ENCODE measurements at places on chromosomes 4 and X.

GRCh38 chr4:96093563-96093962, 253.7 kb downstream of the PDHA2 start:
- DNase-seq: no peak

DNA sequence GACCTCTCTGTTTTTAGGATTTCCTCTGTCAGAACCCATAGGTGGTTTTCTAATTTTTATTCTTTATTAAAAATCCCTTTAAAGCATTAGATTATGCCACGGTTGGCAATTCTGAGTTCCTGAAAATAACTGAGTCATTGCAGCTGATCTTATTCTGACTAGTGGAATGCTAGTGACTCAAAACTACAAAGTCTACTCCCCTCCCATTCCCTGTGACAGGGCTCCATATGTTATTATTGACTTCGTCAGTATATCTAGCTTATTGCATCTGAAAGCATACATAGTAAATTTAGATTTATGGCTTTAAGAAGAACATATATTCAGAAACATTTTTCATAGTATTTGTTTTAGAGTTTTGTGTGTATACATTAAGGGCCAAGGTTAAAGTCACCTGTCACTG, 38.5 kb downstream of the HERC3 start:
- DNase-seq: no peak

- DNase-seq: no peak
These were observed 2412.8 kb downstream of the ARAP2 start for GRCh38 chr4:33831442-33832066.

DNA sequence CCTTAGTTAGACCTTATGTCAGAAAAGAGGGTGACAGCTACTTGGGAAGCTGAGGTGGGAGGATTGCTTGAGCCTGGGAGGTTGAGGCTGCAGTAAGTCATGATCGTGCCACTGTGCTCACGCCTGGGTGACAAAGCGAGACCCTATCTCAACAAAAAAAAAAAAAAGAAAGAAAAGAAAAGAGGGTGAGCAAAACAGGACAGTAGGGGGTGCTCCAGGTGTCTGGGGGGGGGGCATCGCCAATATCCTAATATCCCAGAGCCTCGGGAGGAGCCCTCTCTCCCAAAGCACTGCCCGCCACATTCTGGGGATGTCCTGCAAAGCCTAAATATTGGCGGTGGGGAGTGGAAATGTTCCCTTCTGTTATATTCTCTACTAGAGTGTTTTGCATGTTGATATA, 120.9 kb upstream of the TBL1X start:
- DNase-seq: no peak

DNA sequence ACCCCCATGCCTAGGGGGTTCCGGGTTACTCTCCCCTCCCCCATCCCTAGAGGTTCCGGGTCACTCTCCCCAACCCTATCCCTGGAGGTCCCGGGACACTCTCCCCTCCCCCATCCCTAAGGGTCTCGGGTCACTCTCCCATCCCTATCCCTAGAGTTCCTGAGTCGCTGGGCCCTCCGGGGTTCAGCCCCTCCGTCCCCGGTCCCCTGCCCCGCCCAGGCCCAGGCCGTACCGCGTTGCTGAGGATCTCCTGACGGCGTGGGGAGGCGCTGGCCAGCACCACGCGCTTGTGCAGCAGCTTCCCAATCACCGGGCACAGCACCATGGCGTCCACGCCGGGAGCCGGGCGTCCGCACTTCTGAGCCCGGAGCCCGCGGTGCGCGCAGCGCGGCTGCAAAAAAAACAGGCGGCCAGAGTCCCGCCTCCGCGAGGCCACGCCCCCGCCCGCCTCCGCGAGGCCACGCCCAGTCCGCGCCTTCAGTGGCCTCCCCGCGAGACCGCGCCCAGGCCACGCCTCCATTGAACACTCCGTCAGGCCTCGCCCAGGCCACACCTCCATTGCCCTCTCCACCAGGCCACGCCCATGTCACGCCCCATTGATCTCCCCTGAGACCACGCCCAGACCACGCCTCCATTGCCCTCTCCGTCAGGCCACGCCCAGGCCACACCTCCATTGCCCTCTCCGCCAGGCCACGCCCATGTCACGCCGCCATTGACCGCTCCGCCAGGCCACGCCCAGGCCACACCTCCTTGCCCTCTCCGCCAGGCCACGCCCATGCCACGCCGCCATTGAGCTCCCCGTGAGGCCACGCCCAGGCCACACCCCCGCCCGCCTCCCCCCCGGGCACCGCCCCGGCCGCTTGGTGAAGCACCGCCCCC, at the start of gene ASMTL:
Gene ASMTL, minus strand, starts transcription at position 394 of the 879 bp plus-strand sequence. Its CDS starts 69 bp downstream, at position 325.
- DNase-seq: no peak

DNA sequence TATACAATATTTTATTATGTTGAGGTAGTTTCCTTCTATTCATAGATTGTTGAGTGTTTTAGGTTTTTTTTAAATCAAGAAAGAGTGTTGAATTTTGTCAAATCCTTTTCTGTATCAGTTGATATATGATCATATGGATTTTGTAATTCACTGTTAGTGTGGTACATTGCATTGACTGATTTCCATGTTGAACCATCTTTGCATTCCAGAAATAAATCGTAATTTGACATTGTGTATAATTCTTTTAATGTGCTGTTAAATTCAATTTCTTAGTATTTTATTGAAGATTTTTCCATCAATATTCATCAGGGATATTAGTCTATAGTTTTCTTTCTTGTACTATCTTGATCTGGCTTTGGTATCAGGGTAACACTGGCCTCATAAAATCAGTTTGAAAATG, 103.8 kb downstream of the LRBA start:
- DNase-seq: no peak

GRCh38 chrX:68868316-68868715, 39.5 kb downstream of the EFNB1 start:
- no peak for DNase-seq

DNA sequence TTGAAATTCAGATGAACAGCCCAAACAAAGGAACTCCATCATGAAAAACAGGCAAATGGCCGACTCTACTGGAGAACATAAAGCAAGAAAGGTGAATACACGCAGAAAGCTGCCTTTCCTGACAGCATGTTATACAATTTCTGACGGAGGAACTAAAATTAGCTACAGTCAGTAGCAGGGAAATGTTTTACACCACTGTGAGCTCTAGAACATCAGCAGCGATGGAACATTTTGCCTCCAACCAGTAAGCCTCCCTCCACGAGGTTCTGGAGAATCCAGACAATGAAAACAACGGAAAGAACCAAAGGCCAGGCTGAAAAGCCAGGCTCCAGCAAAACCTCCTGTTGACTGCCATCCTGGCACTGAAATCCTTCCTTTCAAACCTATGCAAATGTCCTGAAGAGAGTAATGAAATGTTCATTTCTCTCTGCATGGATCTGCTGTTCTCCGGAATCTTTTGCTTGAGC, 78.9 kb downstream of the IRF2 start:
- DNase-seq: no peak

- DNase-seq: no peak
These were observed 310.7 kb downstream of the STK32B start for GRCh38 chr4:5361968-5362367.

DNA sequence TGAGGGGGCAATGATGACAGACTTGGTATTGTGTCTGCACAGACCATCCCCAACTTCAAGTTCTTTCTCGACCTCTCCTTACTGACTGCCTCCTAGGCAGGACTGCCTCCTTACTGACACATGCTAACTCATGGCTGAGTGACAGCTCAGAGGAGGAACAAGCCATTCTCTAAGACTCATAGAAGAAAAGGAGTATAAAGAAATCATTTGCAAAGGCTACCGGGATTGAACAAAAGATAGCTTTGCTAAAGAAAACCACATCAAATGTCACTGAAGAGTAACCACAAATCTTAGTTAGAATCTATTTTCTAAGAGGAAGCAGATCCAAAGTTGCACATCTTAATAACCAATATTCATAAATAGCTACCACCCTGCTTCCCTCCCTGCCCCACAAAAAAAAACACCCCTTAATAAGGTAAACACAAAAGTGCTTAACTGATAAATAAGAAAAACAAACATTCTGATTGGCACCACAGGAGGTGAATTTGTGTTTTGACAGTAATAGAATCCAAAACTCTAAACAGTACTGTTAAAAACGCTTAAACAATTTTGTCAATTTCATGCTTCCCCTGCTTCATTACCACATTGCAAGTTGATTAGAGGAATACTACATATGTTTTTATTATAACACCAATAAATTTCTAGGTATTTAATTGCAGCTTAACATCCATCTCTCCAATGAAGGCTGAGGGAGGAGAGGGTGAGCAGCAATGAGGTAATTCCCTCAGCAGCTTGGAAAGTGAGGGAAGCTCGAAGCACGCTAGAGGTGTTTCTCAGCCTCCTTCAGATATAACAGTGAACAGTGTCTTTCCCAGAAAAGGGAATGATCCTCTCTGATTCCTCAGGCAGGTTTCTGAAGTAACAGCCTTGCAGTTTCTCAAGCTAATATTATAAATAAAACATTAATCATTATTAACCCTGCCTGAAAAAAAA, 160.0 kb downstream of the HNRNPD start:
- DNase-seq: no peak

DNA sequence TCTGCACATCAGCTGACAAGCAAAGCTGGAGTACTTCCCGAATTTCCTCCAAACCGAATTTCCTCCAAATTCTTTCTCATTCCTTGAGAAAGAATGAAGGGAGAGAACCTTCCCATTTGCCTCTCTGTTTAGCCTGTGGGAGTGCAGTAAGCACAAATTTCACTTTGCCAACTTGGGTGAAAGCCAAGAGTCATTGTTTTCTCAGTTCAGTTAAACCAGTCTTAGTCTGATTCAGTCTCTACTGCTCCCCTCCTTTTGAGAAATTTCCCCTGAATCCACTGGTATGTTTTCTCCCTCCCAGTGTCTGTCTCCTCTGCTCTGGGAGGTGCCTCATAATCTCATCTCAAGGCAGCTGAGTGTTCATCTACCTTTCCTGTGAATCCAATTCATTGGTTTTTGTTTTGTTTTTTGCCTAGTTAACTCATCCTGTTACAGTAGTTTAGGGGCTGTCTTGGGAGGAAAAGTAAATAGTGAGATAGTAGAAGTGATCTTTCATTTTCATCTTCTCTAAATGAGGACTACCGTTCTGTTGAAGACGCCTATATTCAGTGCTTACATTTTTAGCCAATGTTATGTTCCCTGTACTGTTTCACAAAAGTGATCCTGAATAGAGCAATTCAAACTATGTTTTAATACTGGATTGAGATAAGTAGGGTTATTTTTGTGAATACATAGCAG, 49.0 kb downstream of the SYTL5 start:
- DNase-seq: no peak

GRCh38 chr4:145130788-145131399, 32.8 kb downstream of the ABCE1 start:
- DNase-seq: no peak

DNA sequence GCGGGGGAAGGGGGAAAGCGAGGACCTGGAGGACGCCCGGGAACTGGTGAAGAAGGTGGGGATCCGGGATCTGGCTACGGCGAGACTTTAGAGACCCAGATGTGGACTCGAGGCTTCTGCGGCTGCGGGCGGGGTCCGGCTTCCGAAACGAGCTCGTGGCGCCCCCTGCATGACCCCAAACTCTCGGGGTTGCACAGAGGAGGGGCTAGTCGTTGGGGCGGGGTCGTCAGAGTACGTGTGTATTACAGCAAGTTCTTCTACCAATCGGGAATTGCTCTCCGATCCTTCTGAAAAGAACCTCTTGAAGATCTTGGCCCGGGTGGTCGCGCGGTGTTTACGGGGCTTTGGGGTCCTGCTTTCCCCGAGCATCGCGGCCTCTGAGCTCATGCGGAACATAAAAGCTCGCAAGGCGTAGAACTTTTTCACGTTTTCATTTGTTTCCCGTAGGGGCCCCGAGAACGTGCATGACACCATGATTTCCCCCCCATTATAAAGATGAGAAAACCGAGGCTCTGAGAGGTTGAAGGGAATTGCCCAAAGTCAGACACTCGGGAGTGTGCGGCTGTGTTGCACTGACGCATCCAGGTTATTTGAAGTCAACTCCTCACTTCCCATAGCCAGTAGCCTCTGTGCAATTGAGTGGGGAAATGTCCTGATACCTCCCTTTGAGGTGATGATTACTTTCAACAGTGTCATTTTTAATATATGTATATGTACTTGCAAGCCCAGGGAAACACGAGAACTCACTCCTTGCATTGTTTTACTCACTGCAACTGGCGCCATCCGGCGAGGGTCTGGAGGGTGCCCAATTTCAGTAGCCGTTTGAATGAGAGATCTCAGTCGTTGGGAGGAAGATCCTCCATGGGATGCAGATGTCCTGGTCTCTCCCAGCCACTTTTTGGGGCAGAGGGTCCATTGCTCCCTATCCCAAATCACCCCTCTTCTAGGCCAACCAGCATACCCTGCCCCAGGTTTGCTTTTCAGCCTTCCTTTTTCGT, at the start of gene BEND4:
Gene BEND4, minus strand, starts transcription at position 149 of the 998 bp plus-strand sequence. CDS start 512 bp downstream, outside the sequence.
- no peak for DNase-seq

DNA sequence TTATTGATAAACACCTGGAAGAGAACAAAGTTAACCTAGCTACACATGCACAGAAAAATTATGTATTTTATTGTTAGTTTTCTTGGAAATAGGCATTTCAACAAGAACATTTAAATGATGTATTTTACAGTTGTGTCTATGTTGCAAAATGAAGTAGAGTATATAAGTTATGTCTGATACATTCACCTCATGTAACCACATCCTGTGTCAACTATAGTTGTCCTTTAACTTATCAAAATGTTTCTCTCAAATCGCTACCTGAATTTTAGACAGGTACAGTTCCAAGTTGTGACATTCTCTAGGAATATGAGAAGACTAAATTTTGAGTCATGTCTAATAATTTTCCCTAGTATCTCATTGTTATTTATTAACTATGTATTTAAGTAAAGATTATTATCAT, 27.2 kb upstream of the TNIP3 start:
- DNase-seq: no peak

DNA sequence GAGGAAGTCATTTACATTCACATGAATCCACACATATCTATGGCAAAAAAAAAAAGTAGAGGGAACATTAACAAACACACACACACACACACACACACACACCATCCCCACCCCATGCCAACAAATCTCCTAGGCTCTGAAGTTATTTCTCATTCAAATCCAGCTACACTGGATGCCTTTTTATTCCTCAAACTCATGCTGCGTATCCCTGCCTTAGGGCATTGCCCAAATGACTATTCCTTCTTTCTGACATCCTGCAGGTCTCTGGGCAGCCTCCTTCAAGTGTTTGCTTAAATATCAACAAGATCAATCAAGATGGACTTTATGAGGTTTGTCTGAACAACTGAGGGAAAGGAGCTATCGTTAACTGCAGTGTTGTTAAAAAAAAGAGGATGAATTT, 106.5 kb upstream of the FAM9A start:
- DNase-seq: no peak

DNA sequence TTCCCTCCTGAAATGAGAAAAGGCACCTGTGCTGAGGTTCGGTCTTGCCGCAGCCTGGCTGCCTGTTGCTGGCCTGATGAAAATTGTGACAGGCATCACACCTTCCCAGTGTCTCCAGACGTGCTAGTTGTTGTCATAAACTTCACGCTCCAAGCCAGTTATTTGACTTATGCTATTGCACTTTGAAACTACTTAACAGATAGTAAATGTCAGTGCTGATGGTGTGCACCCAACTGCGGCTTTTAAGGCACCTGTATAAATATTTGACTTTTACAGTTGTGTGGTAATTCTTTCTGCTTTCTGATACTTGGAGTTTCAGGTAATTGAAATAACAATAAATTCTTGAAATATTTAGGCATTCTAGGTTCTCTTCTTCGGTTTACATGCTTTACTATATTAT, 1.8 kb downstream of the WWC2 start:
- peak; percentile 9 for DNase-seq
